ENCODE measurements at places on chromosomes 5 and 9.

DNA sequence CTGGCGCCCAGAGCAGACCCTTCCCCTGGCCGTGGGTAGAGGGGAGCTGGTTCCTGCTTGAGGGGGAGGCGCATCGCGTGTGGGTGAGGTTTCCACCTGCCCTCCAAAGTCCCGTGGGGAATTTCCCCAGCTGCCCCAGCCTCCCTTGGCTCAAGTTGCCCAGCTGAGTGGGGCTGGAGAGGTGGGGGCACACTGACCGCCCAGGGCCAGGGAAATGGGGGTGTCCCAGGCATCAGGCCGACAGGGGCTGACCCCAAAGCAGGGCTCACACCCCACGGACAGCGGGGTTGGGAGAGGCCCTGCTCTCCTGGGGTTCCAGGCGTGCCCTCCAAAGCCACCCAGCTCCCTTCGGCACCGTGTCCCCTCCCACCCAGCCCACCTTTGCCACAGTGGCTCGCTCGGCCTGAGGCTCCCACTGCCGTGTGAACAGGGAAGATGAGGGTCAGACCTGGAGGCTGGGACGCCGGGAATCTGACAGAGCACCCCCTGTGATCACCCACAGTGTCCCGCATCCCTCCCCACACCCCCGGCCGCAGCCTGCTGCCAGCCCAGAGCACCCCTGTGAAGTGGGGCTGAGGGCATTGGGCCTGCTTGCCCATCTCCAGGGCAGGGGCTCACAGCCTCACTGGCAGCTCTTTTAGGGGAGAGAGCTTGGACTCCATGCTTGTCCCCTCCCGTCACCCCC lies 933 bp upstream of the EGFL7 start:
- DNase-seq = no peak

DNA sequence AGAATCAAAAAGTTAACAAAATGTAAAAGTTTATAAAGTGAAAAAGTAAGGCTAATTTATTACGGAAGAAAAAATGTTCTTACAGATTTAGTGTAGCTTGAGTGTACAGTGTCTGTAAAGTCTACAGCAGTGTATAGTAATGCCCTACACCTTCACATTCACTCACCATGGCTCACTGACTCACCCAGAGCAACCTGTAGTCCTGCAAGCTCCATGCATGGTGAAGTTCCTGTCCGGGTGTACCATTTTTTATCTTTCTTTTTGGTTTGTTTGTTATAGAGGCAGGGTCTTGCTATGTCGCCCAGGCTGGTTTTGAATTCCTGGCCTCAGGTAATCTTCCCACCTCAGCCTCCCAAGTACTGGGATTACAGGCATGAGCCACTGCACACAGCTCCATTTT lies 93.6 kb downstream of the MED27 start:
- DNase-seq = no peak

DNA sequence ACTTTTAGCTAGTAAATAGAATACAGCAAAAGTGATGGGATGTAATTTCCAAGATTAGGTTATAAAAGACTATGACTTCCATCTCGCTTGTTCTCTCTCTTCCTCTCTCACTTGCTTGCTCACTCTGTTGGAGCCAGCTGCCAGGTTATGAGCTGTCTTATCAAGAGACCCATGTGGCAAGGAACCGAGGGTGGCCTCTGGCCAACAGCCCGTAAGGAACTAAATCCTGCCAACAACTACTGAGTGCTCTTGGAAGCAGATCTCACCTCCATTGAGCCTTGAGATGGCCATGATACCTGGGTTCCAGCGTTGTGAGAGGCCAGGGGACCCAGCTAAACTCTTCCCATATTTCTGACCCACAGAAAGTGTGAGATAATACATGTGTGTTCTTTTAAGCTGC lies 636.1 kb downstream of the ACTL7B start:
- no peak for DNase-seq

DNA sequence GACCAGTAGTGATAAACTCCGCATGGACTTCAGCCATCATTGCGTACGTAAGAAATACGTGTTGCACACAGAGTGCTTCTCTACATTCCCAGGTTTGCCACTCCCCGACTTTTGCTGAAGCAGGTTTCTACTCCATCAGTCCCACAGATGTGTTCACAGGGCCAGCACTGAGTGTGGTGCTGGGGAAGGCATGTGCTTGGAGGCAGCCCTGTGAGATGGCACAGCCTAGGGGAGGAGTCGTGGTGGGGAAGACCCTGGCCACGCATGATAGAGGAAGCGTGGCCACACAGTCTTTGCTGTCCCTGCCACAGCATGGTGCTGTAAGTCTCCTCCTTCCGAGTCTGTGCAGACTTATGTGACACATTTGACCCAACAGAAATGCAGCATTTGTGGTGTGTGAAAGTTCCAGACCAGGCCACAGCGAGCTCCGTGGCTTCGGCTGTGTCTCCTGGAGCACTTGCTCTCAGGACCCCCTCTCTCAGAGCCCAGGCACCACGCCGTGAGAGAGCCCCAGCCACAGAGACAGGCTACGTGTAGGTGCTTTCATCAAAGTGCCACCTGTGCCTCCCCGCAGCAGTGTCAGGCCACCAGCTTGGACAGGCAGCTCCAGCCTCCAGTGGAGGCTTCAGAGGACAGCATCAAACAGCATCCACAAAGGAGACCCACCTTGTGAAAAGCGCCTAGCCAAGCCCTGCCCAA lies 197.8 kb downstream of the AUH start:
- DNase-seq = no peak

DNA sequence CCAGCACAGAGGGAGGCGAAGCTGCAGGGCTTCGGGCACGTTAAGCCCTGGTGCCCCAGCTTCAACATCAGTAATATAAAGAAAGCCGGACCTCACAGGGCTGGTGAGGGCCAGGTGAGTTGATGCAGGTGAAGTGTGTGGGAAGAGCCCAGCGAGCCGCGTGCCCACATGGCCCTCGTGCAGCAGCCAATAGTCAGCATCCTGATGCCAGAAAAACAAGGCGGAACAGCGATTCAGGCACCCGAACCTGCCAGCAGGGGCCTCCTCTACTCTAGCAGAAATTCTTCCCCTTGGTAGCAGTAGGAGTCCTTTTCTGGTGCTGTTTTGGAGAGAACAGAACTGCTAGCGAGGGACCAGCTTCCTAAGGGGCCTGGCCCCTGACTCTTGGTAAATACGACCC lies 7.8 kb downstream of the MED10 start:
- no peak for DNase-seq

DNA sequence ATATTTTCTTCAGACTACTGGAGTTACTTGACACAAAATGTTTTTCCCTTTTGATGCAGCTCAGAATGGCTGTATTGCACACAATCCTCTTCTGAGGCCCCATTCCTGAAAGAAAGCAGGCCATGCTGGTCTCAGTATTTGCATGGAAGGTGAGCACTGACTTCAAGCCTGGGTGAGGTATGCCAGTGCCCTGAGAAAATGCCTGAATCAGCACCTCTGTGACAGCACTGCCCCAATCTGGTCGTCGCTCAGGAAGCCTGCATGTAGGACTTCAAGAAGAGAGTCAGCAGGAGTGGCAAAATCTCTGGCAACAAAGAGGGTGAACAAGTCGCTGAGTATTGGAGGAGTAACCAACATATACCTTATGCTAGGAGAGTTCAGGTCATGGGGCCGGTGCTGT lies 425.2 kb upstream of the PIK3R1 start:
- DNase-seq = no peak

GRCh38 chr5:31291323-31291854 lies 97.9 kb downstream of the CDH6 start:
- no peak for DNase-seq

DNA sequence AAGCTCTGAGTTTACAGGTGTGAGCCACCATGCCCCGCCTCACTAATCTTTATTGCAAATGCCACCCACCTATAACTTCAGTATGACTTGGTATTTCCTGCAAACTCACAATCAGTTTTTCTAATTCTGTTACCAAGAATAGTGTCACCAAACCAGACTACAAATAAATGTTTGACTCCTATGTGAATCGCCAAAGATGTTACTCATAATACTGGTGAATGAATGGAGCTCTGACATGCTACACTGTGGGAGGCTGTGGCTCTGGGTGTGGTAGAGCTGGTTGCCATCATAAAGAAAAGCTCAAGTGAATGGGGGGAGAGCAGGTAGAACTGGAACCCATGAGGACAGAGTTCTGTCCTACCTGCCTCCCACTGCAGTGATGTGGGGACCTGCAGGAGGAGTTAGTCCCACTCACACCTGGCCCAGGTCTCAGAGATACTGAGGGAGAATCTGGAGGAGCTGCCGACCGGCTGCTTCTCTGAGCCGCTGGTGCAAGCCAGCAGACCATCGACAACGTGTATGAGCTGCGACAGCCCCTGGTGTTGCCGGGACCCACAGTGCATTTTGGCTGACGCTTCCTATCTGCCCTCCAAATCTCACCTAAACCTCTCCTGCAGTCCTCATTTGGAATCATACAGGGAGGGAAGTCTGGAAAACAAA lies 95.7 kb downstream of the ENTREP1 start:
- no peak for DNase-seq

DNA sequence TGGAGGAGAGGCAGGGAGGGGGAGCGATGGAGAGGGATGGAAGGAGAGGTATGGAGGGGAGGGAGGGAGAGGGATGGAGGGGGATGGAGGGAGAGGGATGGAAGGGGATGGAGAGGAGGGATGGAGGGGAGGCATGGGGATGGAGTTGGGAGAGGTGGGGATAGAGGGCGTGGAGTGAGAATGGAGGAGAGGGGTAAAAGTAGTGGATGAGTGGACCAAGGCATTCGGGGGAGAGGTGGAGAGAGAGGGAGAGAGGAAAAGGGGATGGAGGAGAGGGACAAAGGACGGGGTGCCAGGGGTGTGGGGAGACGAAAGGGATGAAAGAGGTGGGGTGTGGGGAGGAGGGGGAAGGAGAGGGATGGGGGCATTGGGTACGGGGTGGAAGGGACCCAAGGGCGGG lies 100.4 kb downstream of the VAV2 start:
- DNase-seq = no peak

- peak; percentile 66 for DNase-seq
Observed at GRCh38 chr5:73189871-73190376, 16.9 kb downstream of the TMEM174 start.

DNA sequence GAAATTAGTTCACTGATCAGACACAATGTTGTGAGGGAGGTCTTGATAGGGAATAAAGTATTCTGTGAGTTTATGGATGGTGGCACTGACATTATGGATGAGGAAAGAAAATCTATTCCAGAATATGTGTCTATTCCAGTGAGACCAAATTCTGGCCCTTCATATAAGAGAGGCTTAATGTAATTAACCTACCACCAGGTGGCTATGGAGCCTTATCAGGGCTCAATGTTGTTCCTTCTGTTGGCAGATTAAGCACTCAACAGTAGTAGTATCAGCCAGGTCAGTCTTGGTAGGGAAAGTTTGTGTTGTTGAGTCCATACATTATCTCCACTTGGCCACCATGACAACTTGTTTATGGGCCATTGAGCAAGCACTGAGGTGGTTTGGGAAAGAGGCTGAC lies 41.7 kb upstream of the BARX1 start:
- DNase-seq = no peak

GRCh38 chr5:82169892-82170291 lies 108.3 kb downstream of the RPS23 start:
- no peak for DNase-seq

DNA sequence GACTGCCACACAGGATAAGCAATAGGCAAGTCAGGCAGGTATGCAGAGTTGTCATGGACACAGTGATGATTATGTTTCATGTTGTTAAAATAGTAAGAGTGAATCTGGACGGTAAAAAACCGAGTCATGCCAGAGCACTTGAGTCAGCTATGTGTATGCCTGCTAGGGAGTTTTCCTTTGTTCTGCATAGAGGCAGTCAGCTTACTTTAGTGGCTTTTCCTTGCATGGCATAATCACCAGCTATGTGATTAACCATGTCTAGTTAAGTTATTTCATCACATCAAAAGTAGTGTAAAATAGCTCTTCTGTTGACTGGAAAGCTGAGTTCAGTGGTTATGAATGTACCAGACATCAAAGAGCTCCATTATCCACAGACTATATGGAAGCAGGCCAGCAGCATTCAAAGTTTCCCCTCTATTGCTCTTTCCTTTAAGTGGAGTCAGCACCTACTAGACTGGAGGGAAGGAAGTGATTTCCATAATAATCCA lies 989.8 kb downstream of the TLE1 start:
- DNase-seq = no peak

- no peak for DNase-seq
Observed at GRCh38 chr5:69034898-69035297, 58.9 kb upstream of the SLC30A5 start.

- DNase-seq = no peak
Observed at GRCh38 chr9:69847491-69847890, 26.9 kb downstream of the CFAP95 start.

- no peak for DNase-seq
Observed at GRCh38 chr5:179126506-179126991, 66.4 kb downstream of the ZNF354C start.

- DNase-seq = no peak
Observed at GRCh38 chr9:23541976-23542375, 284.1 kb downstream of the ELAVL2 start.

GRCh38 chr5:129377504-129377903 lies 82.6 kb upstream of the ADAMTS19 start:
- no peak for DNase-seq

DNA sequence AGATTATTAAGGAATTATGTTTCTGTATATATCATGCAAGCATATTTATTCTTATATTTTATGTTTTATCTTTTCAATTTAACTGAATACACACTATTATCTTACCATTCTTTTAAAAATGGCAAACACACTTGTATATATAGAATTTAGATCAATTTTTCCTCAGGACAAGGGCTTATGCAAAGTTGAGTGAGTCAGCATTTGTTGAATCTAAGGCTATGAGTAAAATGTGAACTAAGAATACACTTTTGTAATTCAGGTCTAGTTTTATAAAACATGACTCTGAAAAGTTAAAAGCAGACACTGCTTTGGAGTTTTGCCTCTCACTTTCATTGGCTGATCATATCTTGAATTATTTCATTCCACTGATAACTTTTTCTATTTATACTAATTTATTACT lies 127.8 kb downstream of the FOCAD start:
- no peak for DNase-seq

DNA sequence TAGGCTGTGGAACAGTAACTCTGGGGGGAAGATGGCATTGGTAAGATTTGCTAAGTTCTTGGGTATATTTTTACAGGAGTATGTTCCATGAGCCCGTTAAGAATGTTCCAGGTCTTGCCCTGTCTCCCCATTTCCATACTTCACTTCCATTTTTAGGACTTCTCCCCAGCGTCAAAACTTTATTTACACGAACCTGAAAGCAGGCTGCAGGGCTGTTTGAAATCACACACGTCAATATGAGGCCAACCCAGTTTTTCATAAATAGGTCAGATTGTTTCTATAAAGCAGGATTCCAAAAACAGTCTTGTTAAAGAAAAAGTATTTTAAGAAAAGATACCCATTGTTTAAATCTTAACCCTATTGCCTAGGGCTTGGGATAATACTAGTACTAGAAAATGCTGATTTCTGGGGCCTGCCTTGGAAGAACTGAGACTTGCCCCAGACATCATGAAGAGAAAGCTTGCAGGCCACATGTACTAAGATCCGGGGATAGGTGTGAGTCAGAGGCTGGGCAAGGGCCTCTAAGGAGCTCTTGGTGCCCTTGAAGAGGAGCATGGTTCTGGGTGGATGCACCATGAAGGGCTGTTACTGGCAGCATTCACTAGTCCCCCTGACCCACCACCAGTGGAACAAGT lies 24.2 kb downstream of the TRIO start:
- DNase-seq = no peak

All from BJ (cell line).